ENCODE measurements at places on chromosomes 3 and 15.

- no peak for DNase-seq
These were observed 2.3 kb upstream of the BCHE start for GRCh38 chr3:165839296-165840076.

DNA sequence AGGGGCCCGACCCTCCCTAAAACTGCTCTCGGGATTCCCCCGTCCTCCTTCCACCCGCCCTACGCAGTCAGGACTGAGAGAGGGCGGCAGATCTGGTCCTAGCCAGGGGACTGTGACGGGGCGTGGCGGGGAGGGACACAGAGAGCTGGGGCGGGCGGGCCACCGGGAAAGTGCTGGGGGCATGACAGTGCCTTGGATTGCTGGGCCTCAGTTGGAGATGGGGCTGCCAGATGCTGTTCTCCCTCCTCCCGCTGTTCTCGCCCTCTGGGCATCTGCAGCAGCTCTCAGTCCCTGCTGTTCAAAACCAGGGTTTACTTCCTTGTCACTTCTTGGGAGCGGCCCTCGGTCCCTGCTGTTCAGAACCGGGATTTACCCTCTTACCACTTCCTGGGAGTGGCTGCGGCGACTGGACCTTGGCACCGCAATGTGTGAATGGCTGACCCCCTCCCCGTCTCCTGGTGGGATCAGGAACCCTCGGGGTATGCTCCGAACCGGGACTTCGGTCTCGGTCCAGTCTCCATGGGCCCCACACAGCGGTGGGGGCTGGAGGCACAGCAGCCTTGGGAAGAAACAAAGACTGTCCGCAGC is 1.8 kb upstream of the RPP25 start:
- peak; percentile 17 for DNase-seq

GRCh38 chr3:16245609-16246008 is 19.1 kb downstream of the DPH3 start:
- no peak for DNase-seq

- DNase-seq, result peak; percentile 33
These were observed 2.0 kb downstream of the FSTL1 start for GRCh38 chr3:120448756-120449155.

DNA sequence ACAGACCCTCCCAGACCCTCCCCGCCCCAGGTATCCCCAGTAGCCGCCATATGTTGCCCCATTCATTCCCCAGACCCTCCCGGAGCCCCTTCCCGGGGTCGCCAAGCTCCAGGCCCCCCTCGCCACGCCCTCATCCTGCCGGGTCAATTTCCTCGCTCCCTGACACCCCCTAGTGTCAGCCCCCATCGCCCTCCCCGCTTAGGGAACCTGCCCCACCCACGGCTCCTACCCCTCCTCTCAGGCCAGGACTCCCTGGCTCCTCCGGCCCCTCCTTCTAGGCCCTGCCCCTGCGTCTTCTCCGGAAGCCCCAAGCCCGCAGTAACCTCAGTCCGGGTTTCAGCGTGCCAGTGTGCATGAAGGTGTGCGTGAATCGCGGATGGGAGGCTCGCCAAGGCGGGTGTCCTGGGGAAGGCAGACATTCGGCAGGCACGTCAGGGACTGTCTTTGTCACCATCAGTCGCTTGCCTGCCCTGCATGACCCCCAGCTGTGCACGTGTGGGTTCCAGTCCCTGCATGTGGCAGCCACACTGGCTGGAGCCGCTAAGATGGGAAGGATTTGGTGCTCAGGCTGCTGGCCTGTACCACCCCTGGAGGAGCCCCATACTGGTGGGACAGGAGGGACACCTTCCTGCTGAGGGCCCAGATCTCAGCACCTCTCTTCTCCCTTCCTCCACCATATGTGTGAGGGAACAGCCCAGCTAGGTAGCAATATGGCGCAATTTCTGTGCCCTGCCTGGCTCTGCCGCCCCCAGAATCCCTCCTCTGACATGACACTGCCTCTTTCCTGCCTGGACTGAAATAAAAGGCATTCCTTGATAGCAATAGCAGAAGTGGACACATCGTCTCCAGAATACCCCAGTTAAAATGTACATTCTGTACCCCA is 693 bp downstream of the DISP2 start:
- no peak for DNase-seq

GRCh38 chr15:75231836-75232235 is 26.3 kb upstream of the GOLGA6C start:
- no peak for DNase-seq

Measured in skin of body (tissue), 3 donors.